ENCODE measurements at places on chromosomes 12 and 14. TPM values are rescaled to one million over a fixed set of nuclear protein-coding genes. Genes with fewer than 3 reads are reported as not detected.

DNA sequence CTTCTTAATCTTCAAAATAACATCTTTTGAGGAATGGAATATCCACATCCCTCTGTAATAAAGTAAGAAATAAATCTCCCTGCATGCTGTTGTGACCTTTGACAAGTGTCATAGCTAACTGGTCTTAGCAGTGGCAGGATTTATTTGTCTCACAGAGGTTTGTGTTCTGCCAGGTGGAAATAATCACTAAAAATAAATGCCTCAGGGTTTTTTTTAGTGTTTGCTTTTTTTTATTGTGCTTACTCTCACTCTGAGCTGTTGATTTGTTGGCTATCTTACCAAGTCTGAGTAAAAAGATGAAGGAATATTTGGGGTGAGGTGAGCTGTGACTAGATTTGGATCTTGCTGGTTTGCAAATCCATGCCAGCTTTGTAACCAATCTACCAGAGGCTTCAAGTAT is 285.4 kb downstream of the ALG10B start:
- H3K27me3 ChIP-seq = no peaks in the 10 kb centered on the region
- H3K4me3 ChIP-seq = no peak overlapping the region
- no peaks in the 10 kb centered on the region for H3K36me3 ChIP-seq
- DNase-seq = no peak
- no peaks in the 10 kb centered on the region for H3K4me1 ChIP-seq

DNA sequence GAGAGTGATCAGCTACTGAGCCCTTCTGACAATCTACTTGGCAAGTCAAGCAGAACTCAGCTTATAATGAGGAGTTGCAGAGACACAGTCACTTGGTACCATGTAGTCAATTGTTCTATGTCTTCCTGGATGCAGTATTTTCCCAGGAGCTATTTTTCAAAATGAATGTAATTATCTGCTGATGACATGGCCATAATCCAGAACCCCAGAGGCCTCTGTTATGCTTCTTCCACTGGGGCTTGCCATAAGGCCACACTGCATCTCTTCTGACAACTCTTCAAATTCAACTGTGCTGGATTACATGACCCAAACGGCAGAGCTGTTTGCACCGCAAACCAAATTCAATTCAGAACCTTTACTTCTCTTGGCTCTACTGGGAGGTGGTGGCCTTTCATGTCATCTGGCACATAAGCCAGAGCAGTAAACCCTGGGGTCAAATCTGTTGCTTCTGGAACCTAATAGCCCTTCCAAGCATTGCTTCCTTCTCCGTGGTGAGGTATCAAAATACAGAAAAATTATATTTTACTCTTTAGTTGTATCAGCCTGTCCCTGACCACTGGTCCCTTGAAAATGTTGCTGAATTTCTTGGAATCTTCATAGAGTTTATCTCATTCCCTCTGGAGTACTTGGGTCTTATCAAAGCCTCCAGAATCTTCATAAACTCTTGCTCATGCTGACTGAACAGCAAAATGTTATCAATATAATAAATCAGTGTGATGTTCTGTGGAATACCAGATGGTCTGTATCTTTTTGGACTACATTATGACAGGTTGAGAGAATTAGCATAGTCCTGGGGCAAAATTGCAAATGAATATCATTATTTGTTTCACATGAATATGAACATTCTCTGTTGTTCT is 79.4 kb upstream of the DCN start:
- no peak overlapping the region for H3K27ac ChIP-seq
- no peaks in the 10 kb centered on the region for H3K27me3 ChIP-seq
- no peak overlapping the region for H3K4me3 ChIP-seq
- DNase-seq = no peak
- no peaks in the 10 kb centered on the region for H3K4me1 ChIP-seq
- H3K36me3 ChIP-seq = no peaks in the 10 kb centered on the region

Gene BIN2
- total RNA-seq = 26.4 TPM

Gene SLC17A8
- 0.55 TPM for total RNA-seq

DNA sequence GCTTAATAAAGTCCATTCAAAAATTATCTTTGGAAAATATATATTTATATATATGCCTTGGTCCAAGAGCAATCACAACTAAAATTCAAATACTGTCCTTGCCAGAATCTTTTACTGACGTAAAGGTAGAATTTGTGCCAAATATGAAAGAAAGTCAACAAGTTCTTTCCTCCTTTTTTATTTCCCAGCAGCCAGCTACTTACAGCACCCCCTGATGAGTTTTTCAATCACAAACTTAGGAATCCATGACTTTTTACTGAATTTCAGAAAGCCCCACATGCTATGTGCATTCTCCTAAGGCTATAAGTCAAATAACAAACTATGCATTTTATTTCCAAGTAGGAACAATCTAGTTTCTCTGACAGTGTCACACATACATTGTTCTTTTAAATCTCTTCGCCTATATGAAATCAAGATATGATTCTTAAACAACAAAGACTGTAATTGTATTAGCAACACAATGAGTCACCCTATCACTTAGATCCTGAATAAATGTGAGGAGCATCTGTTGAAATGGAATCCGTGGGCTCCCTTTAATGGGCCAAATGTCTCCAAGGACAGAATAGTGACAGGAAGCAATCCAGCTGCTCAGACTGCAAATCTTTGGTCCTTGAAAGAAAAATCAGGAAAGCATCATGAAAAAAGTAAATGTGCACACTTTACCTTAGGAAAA is 271.4 kb downstream of the DUSP6 start:
- H3K36me3 ChIP-seq = no peaks in the 10 kb centered on the region
- no peak overlapping the region for H3K4me3 ChIP-seq
- H3K27me3 ChIP-seq = no peaks in the 10 kb centered on the region
- DNase-seq = no peak

DNA sequence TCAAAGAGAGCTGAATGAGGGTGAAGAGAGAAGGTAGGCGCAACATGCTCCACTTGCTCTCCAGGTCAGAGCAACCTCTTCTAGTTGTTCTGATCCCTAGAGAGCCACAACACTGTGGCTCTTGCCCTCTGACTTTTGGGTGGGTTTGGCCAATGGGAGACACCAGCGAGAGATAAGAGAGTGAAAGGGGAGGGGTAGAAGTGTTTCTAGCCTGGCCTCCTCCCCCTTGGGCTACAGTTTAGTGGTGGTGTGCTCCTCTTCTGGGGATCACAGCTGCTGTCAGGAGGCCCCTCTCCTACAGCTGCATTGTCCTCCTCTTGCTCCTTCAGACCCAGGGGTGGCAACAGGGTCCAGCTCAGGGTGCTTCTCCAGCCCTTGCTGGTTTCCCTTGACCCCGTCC is 454.8 kb downstream of the FUT8 start:
- no peak for DNase-seq
- H3K4me3 ChIP-seq = no peak overlapping the region
- H3K36me3 ChIP-seq = no peaks in the 10 kb centered on the region
- no peaks in the 10 kb centered on the region for H3K27me3 ChIP-seq

DNA sequence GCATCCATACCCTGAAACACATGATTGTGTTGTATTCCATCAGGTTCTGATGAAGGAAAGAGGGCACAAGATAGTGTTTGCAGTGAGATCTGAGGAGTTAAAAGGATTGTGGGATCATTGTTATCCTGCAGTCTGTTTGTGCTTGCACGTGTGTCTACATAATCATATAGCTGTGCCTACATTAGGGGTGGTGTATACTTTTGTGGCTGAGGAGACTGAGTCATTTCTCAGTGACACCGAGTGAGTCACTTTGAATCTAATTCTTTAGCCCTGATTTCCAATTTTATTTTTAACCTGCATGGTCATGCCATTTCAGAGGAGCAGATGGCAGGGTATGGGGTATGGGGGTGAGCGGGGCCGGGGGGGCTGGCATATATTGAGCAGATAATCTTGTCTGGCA is 133.2 kb downstream of the ANO4 start:
- no peak overlapping the region for H3K4me3 ChIP-seq
- no peak overlapping the region for H3K27ac ChIP-seq
- H3K4me1 ChIP-seq = no peaks in the 10 kb centered on the region
- H3K27me3 ChIP-seq = no peaks in the 10 kb centered on the region

Gene LRRC74A
- not detected for total RNA-seq
